ENCODE measurements at places on chromosomes 5 and 9. TPM values are rescaled to one million over a fixed set of nuclear protein-coding genes. Genes with fewer than 3 reads are reported as not detected.

GRCh38 chr5:101346906-101347305 lies 443.8 kb upstream of the ST8SIA4 start:
- H3K27me3 ChIP-seq, result no peaks in the 10 kb centered on the region
- H3K27ac ChIP-seq, result no peak overlapping the region
- no peaks in the 10 kb centered on the region for H3K4me1 ChIP-seq
- no peaks in the 10 kb centered on the region for H3K36me3 ChIP-seq
- H3K4me3 ChIP-seq, result no peak overlapping the region

DNA sequence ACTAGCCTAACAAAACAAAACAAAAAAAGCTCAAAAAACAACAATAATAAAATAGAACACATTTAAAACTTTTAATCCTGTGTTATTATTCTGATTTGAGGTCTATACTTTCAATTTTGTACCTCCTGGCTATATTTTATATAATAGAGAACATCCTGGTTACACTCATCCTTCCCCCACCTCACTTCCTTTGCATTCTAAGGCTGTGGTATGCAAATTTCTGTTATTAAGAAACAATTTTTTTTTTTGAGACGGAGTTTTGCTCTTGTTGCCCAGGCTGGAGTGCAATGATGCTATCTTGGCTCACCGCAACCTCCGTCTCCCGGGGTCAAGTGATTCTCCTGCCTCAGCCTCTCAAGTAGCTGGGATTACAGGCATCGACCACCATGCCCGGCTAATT lies 3.1 kb upstream of the RPL37 start:
- peaks cover 27% of the 10 kb centered on the region for H3K4me1 ChIP-seq
- no peak overlapping the region for H3K4me3 ChIP-seq
- DNase-seq, result no peak
- peaks cover 9% of the 10 kb centered on the region for H3K36me3 ChIP-seq
- H3K27me3 ChIP-seq, result no peaks in the 10 kb centered on the region

DNA sequence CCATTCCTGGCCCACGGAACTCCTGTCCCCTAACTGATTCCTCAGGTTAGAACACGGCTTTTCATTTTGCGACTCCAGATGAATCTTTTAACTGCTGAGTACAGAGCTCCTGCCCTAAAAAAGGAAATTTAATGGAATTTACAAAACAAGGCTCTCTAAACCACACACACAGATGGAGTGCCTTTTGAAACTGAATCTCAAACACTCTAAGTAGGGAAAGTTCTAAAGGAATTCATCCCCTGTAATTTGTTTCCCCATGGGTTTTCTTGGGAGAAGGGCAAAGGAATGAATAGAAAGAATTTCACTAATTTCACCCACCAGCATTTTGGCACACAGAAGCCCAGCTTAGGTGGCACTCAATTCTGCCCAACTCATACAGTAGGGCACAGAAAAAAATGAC lies 106.5 kb downstream of the THBS4 start:
- no peaks in the 10 kb centered on the region for H3K27me3 ChIP-seq
- H3K36me3 ChIP-seq, result peaks cover 25% of the 10 kb centered on the region
- no peak overlapping the region for H3K4me3 ChIP-seq
- no peak for DNase-seq
- peaks cover 26% of the 10 kb centered on the region for H3K4me1 ChIP-seq

DNA sequence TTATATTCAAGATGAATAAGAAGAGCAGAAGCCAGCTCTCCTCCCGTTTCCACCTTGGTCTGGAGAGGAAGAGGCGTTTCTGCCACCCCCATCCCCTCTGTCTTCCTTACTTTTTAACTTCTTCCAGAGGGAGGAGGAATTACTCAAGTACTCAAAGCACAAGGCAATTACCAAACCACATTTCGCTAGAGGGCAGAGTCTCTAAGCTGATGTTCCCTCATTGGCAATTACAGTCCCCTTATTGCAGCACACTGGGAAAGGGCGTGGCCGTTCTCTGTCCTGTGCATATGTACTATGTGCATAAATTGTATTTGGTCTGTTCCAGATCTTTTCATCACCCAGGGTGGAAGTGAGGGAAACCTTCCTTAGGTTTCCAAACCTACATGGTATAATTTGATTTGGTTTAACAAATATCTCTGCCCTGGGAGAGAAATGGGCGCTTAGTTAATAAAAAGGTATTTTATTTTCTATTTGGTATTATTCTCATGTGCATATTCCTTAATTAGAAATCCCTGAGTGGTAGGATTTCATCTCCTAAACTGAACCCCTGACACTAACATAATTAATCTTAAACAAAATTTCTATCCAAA lies 29.8 kb upstream of the ALDOB start:
- no peak overlapping the region for H3K4me3 ChIP-seq
- no peaks in the 10 kb centered on the region for H3K4me1 ChIP-seq
- H3K27ac ChIP-seq, result no peak overlapping the region
- H3K27me3 ChIP-seq, result peaks cover 12% of the 10 kb centered on the region
- no peak for DNase-seq

DNA sequence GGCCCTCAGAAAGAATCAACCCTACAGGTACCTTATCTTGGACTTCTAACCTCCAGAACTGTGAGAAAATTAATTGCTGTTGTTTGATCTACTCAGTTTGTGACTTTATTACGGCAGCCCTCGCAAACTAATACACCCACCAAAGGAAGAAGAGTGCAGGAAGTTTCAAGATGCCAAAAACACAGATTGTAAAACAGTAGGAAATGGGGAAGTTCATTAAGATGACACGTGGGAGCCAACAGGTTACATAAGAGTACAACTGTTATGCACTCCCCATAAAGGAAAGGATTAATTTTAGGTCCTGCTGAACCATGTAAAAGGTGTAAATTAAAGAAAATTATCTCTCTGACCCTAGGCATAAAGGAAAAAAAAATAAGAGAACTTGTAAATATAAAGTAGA lies 294.3 kb downstream of the EPB41L4A start:
- H3K27me3 ChIP-seq, result no peaks in the 10 kb centered on the region
- H3K4me3 ChIP-seq, result no peak overlapping the region
- DNase-seq, result no peak
- no peaks in the 10 kb centered on the region for H3K4me1 ChIP-seq
- H3K36me3 ChIP-seq, result no peaks in the 10 kb centered on the region
- H3K27ac ChIP-seq, result no peak overlapping the region

GRCh38 chr5:178113141-178113787 lies at the start of gene N4BP3:
N4BP3 (plus strand) TSS chr5:178113532; CDS start chr5:178119584, 6,052 bp downstream.
- peak within 1 kb of the TSS; percentile 57 for H3K4me3 ChIP-seq
- peaks cover 34% of the 10 kb centered on the region for H3K27me3 ChIP-seq
- no peaks in the 10 kb centered on the region for H3K36me3 ChIP-seq
- H3K4me1 ChIP-seq, result peaks cover 27% of the 10 kb centered on the region

DNA sequence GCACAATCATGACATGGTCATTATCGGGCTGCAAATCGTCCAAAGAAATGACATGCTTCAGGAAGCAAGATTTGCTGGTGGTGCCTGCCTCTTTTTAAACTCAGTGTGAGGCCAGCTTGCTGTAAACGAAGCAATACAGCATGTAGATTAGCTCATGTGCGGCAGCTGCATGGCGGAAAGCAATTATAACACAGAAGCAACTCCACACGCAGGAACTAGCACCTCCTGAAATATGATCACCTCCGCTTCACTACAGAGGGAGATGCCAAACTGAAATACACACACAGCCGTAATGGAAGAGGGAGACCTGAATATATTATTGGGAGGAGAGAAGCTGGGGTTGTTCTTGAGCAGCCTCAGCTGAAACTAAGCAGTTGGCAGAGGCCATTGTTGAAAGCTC lies 312.5 kb downstream of the PSAT1 start:
- H3K36me3 ChIP-seq, result no peaks in the 10 kb centered on the region
- H3K27me3 ChIP-seq, result no peaks in the 10 kb centered on the region
- H3K27ac ChIP-seq, result no peak overlapping the region
- H3K4me1 ChIP-seq, result no peaks in the 10 kb centered on the region
- H3K4me3 ChIP-seq, result no peak overlapping the region
- DNase-seq, result no peak

DNA sequence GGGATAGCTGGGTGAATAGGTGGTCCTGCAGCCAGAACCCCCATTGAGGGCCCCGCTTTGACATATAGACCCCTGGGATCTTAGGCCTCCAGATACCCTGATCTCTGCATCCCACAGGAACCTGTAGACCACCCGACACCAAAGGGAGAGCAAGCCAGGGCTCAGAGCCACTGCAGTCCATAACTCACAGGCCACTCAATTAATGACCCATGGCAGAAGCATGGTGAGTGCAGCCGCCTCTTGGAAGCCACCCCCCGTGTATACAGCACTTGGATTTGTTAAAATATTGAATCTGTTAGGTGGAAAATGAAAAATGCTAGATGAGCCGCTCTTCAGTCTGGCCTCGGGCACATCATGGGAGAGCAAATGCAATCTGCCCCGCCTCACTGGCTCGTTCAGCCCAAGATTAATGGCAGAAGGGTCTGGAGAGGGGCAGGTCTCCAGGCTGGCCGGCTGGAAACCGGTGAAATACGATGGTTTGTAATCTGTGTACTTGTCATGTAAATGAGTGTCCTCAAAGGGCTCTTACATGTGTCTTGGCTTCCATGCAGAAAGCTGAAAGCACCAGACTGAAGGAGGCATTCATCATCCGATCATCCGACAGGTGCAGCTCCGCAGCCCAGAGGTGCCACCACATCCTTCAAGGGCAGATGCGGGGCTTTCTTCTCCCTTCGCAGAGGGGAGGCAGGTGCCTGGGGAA lies 111.3 kb downstream of the OLFM1 start:
- no peak overlapping the region for H3K4me3 ChIP-seq
- H3K36me3 ChIP-seq, result no peaks in the 10 kb centered on the region
- H3K27me3 ChIP-seq, result peaks cover 33% of the 10 kb centered on the region
- no peak for DNase-seq
- no peaks in the 10 kb centered on the region for H3K4me1 ChIP-seq

DNA sequence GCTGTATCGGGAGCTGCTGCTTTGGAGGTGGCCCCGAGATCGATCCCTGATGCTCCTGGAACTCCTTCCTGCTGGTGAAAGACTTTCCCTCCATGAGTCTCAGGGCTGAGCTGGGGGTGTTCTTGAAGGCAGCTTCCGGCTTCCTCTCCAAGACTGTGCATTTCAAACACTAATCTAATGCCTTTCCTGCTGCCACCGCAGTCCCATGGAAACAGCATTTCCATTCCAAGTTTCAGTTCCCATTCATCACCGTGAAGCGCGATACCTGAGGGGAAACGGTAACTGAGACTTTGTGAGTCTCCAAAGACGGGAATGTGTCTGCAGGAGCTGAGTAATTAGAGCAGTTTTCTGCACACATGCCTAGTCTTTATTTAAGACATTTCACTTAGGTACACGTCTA lies 230.1 kb downstream of the PAX5 start:
- H3K4me3 ChIP-seq, result no peak overlapping the region
- no peak overlapping the region for H3K27ac ChIP-seq
- no peaks in the 10 kb centered on the region for H3K4me1 ChIP-seq
- no peak for DNase-seq
- peaks cover 14% of the 10 kb centered on the region for H3K27me3 ChIP-seq

DNA sequence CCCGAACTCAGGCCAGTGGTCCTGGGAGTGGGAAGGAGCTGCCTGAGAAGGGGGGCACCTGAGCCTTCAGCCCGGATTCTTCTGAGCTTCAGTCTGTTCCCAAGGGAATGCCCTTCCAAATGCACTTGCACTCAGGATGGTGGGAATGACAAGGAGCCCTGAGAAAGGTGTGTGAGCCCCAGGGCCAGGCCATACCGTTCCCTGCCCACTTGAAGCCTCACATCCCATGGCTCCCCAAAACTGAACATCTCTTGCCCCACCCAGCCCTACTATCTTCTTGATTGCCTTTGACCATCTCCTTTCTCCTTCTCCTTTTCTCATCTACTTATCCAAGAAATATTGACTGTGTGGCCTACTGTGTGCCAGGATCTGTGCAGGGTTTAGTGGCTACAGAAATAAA lies 84.4 kb upstream of the HSPA9 start:
- no peak overlapping the region for H3K4me3 ChIP-seq
- DNase-seq, result no peak
- H3K27ac ChIP-seq, result no peak overlapping the region
- peaks cover 3% of the 10 kb centered on the region for H3K4me1 ChIP-seq
- H3K27me3 ChIP-seq, result no peaks in the 10 kb centered on the region

DNA sequence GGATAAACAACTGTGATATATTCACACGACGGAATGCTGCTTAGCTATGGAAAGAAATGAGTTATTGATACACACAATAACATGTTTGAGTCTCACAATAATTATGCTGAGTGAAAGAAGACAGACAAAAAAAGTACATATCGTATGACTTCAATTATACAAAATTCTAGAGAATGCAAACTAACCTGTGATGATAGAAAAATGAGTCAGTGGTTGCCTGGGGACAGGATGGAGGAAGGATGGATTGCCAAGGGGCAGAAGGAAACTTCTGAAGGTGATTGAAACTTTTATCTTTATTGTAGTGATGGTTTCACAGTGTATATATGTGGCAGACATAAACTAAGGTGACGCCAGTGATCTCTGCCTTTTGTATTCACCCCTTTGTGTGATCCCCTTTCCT lies 7.5 kb upstream of the CARTPT start:
- DNase-seq, result no peak
- no peaks in the 10 kb centered on the region for H3K27me3 ChIP-seq
- no peaks in the 10 kb centered on the region for H3K4me1 ChIP-seq
- H3K27ac ChIP-seq, result no peak overlapping the region
- H3K36me3 ChIP-seq, result no peaks in the 10 kb centered on the region

DNA sequence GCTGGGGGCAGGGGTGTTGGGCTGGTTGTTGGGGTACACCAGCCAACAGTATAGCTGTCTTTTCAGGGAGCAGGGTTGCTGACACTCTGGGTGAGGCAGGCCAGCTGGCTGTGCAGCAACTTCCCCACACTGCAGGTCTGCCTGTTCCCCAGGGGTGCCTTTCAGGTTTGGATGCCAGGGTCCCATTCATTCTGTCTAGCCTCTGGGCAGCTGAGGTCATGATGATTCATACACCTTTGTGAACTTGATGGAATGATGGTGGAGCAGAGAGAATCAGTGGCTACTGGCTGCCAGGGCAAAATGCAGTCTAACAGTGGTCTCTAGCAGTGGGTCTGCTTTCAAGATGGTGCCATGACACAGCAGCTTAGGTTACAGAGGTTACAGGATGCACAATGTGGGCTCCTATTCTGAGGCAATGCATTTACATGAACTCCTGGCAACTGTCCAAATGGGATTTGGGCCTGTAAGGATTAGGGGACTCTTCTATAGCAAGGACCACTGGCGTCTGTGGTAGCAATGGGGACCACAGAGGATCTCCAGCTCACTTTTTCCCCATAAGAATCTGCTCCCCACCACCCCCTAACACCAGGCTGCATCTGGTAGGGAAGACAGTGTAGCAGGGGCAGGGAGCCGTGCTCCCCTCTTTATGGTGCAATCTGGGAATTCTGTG lies 103.7 kb downstream of the FEM1C start:
- no peak overlapping the region for H3K27ac ChIP-seq
- no peak for DNase-seq
- no peaks in the 10 kb centered on the region for H3K27me3 ChIP-seq
- no peaks in the 10 kb centered on the region for H3K4me1 ChIP-seq

Gene CDX1
- total RNA-seq, result not detected

Gene STK10
- 56.9 TPM for total RNA-seq

Gene PDGFRB
- 120 TPM for total RNA-seq

Gene COL5A1
- total RNA-seq, result 37.8 TPM

Gene SH3TC2
- total RNA-seq, result 1.4 TPM

Gene FCN2
- not detected for total RNA-seq

Gene RNF208
- total RNA-seq, result 6.7 TPM

Gene IL13
- not detected for total RNA-seq

Gene CDH18
- not detected for total RNA-seq

Gene FRRS1L
- 0.09 TPM for total RNA-seq

Gene ENTR1
- total RNA-seq, result 36.4 TPM

Measured in upper lobe of right lung (tissue), 1 donor.